ENCODE measurements at places on chromosomes 6 and 20.

- DNase-seq: no peak
Measured at GRCh38 chr20:51189814-51190782, 167.2 kb upstream of the KCNG1 start.

DNA sequence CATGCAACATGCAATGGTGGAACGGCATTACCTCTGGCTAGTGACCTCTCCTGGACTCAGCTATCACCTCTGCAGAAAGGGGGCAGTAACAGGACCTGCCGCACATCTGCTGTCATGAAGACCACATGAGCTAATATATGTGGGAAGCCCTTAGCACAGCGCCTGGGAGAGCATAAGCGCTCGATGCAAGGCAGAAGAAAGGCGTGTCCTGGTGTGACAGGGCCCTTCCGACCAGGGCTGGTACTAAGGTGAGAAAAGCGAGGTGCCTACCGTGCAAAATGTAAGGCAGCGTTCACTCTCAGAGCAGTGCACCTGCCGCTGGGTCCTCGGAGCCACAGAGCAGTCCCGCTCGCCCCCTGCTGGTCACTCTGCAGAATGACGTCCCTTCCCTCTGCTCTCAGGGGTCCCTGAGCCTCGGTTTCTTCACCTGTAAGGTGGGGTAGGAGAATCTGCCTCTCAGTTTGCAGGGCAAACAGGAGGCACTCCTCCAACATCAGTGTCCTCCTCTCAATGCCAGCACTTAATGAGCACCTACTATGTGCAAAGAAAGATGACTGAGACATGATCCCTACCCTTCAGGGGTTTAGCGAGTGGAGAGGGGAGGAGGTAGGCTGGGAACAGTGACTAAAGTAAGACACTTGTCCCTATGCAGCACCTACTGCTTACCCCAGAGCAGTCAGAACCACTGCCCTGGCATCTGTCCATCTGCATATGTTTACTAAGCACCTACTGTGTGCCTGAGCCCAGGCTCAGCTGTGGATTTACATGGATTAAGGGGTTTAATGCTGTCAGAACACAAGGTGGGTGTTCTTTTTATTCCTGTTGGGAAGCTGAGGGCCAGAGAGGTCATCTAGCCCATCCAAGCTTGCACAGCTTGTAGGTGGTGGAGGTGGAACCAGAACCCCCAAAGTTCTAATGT is 41.1 kb upstream of the PTGIS start:
- peak; percentile 27 for DNase-seq

- DNase-seq: no peak
Measured at GRCh38 chr6:137200288-137200687, 18.9 kb downstream of the IFNGR1 start.

- DNase-seq: no peak
Measured at GRCh38 chr6:149913540-149914240, 9.2 kb downstream of the RAET1G start.

DNA sequence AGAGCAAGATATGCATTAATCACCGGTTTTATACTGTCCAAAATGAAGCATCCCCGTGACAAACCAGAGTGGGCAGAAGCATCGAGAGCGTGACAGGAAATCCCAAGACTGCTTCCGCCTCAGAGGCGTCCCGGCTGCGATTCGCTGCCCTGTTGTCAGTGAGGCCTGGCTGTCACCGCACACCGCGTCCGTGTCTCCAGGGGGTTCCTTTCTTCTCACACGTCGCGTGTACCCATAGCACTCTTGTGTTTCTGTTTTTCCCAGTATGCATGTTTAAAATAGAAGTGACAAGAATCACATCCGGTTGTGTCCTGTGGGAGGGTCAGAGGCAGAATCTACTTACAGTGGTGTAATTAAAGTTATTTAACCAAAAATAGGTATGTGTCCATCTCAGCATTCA is 8.3 kb upstream of the ADRM1 start:
- no peak for DNase-seq

- no peak for DNase-seq
Measured at GRCh38 chr6:32662836-32663235, 3.6 kb downstream of the HLA-DQB1 start.

- peak; percentile 98 for DNase-seq
Measured at GRCh38 chr6:16741112-16742016, 19.9 kb downstream of the ATXN1 start.

- DNase-seq: no peak
Measured at GRCh38 chr6:170045563-170045960, 245.3 kb downstream of the DLL1 start.

GRCh38 chr6:157773248-157773773 is 49.7 kb upstream of the SNX9 start:
- peak; percentile 38 for DNase-seq

- DNase-seq: peak; percentile 100
Measured at GRCh38 chr20:56439771-56440291, 27.8 kb downstream of the CASS4 start.

- DNase-seq: peak; percentile 93
Measured at GRCh38 chr6:149026530-149026942, 279.7 kb downstream of the UST start.

- DNase-seq: no peak
Measured at GRCh38 chr6:67011441-67011840, 1304.4 kb upstream of the EYS start.

DNA sequence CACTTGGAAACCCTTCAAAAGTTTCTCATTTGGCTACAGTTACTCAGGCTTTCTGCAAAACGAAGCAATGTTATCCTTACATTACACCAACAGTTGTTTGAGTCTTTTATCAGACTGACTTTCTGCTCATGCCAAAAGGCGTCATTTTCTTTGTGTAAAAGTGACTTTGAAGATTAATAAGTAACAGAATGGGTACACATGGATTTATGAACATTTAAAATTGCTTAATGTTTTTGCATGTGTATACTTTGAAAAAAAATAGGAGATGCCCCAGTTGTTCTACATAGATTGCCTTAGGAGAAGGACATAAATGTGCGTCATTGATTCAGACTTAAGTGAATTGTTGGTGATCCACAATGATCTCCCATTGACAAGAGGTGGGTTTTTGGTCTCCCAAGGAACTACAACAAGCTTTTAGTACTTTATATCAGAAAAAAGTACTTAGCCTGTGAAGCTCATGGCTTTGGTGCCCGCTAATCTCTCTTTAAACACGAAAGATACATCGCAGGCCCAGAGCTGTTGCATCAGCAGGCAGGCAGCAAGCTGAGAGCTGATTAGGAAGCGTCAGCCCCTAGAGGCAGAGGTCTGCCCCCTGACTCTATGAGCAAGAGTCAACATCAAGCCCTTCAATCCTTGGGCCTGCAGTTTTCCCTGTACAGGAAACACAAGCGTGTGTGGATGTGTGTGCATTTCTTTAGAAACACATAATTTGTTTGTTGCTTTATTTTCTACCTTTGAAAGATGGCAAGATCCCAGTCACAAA is 45.9 kb downstream of the SLC22A3 start:
- DNase-seq: no peak

Measured in fibroblast of skin of right biceps (primary cell).